ENCODE measurements at places on chromosomes 2 and 18.

DNA sequence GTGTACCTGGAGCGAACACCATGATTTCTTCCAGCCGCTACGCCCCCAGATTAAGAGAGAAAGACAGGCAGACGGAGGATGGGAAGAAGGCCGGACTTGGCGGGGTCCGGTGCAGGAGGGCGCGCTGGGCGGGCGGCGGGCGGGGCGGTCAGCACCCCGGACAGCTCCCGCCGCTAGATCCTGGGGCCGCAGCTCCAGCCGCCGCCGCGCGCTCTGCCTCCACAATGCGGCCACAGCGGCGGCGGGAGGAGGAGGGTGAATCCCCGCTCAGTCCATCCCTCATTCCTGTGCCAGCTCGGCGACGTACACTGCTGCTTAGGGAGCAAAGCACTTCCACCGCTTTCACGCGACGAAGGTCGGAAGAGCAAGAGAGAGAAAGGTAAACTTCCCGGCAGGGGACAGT, at the start of gene AKAIN1:
Gene AKAIN1, minus strand, starts transcription at position 226 of the 403 bp plus-strand sequence. Its CDS starts 204 bp downstream, at position 22.
- no peak for DNase-seq

DNA sequence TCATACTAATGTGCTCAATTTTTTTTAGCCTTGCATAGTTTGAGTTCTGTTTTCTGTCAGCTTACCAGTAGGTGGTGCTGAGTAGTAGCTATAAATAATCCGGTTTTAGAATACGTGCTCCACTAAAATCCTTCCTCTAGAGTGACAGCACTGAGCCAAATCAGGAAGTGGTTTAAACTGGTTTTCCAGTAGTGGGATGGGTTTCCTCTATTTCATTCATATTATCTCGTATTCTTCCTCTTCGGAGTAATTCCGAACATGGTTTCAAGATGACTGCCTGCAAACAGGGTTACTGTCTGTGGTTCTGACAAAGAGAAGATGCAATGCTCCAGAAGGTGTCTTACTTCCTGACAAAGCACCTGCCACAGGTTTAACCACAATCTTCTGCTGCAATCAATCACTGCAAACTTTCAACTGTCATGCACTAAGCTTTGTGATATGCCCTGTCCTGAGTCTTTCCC, 496.9 kb upstream of the VRK2 start:
- no peak for DNase-seq

DNA sequence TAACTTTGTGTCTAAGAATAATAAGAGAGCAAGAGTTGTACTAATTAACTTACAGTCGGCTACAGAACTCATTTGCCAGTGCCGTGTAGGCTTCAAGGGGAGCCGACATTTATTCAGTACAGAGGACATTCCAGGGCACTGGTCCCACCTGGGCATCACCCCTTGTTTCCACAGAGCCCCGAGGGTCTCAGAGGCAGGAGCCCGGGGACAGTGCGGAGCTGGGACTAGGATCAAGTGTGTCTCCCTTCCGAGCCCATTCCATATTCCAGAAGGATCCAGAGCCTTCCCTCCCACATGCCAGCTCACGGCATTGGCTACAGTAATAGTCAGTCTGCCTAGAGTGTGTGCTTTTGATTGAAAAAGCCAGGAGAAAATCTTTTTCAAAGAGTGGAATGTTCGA, 71.5 kb upstream of the CTDP1 start:
- no peak for DNase-seq

DNA sequence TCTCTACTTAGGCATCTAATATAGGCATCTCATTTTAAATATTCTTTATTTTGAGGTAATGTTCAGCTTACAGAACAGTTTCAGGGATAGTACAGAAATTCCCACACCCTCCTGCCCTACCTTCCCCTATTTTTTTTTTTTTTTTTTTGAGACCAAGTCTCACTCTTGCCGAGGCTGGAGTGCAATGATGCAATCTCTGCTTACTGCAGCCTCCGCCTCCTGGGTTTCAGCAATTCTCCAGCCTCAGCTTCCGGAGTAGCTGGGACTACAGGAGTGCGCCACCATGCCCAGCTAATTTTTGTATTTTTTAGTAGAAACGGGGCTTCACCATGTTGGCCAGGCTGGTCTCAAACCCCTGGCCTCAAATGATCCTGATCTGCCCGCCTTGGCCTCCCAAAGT, 97.6 kb downstream of the EPB41L5 start:
- no peak for DNase-seq

GRCh38 chr2:134140251-134140661, 113.6 kb upstream of the MGAT5 start:
- DNase-seq: no peak

GRCh38 chr2:31429759-31430438, 15.4 kb upstream of the XDH start:
- DNase-seq: no peak

All from thoracic aorta (tissue), 2 donors.